Stimulated activated memory B cell treated with anti-CD40 and anti-IgM and Interleukin-4, amounts not matched to agents 10 μg/mL and 1 μg/mL and 100 μg/mL, for 72 hours (primary cell): ENCODE measurements at places on chromosomes 3 and 15.

DNA sequence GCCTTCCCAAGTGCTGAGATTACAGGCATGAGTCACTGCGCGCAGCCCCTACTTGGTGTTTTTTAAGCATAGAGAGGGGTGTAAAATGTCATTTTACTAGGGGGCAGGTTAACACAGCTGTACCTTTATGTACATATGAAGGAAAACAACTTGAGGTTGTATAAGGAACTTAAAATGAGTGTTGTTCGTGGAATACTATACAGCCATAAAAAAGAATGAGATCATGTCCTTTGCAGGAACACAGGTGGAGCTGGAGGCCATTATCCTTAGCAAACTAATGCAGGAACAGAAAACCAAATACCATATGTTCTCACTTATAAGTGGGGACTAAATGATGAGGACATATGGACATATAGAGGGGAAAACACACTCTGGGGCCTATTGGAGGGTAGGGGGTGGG is 256.2 kb upstream of the C2CD4B start:
- no peak for ATAC-seq

DNA sequence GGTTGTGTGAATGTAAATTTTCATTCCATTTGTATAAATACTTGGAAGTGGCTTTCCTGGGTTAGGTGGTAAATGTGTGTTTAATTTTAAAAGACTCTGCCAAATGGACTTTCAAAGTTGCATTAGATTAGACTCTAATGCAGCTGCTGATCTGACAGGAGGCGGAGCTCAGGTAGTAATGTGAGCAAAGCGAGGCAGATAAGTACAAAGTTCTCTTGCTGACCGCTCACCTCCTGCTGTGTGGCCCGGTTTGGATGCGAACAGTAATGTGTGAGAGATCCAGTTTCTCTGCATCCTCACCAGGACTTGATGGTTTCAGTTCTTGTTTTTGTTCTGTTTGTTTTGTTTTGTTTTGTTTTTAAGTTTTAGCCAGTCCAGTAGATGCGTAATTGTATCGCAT is 34.9 kb upstream of the GABRA5 start:
- no peak for ATAC-seq

GRCh38 chr3:101902041-101902440 is 52.7 kb downstream of the NFKBIZ start:
- peak; percentile 67 for ATAC-seq

DNA sequence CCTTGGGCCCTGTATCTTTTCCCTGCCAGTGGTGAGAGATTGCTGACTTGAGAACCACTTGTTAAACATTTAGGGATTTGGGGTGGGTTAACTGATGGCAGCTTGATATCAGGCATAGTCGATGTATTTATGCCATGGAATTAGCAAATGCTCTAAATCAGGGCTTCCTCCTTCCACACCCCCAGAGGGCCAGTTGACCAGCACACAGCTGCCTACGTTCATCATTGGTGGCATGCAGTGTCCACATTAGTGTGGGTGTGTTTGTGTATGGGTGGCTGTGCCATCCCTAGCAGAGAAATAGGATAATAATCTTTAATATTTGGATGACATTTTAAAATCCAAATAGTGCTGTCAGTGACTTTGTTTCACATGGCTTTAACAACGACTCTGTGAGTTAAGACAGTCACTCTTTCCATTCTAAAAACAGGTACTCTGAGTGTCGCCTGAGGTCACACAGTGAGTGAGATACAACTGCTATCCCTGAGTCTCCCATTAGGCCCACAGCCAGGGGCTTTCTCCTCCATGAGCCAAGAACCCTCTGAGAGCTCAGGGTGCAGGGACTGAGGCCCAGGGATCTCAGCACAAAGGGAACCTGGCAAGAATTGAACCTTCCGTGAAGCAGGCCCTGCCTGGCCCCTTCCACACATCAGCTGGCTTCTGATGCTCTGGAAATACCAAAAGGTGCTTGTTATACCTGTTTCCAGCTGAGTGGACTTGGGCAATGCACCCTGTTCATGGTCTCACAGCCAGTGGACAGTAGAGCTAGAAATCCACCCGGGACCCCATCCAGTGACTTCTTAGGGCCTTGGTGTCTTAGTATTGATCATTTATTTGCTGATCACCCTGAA is 4.3 kb upstream of the LTF start:
- no peak for ATAC-seq

DNA sequence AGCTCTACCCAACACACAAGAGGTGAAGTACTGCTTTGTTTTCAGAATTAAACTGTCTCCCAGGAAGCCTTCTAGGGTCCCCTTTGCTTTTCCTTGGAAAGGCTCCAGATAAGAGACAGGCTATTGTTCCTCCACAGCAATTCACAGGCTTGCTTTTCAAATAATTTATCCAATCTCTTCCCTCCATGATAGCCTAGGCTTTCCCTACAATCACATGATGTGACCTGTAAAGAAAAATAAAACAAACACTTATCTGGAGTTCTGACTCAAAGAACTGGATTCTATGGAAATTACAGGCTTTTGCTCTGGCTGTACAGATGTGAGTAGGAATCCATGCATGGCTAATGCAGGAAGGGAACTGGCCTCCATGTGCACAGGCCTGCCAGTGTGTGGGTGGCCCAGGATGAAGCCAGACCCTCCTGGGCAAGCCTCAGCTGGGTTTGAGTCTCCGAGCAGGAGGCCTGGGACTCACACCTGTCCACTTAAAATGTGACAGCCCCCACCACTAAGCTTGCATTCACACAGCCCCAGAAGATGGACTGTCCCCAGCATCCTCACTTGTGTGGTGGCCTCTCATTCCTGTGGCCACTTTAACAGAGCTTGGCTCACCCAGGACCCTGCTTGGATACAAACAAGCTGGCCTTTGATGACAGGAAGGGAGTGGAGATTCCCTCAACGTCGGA is 75.8 kb upstream of the LEKR1 start:
- no peak for ATAC-seq

- ATAC-seq: no peak
Measured at GRCh38 chr3:40189118-40189517, 120.4 kb upstream of the EIF1B start.

- no peak for ATAC-seq
Measured at GRCh38 chr3:191237047-191237882, 38.2 kb downstream of the OSTN start.

DNA sequence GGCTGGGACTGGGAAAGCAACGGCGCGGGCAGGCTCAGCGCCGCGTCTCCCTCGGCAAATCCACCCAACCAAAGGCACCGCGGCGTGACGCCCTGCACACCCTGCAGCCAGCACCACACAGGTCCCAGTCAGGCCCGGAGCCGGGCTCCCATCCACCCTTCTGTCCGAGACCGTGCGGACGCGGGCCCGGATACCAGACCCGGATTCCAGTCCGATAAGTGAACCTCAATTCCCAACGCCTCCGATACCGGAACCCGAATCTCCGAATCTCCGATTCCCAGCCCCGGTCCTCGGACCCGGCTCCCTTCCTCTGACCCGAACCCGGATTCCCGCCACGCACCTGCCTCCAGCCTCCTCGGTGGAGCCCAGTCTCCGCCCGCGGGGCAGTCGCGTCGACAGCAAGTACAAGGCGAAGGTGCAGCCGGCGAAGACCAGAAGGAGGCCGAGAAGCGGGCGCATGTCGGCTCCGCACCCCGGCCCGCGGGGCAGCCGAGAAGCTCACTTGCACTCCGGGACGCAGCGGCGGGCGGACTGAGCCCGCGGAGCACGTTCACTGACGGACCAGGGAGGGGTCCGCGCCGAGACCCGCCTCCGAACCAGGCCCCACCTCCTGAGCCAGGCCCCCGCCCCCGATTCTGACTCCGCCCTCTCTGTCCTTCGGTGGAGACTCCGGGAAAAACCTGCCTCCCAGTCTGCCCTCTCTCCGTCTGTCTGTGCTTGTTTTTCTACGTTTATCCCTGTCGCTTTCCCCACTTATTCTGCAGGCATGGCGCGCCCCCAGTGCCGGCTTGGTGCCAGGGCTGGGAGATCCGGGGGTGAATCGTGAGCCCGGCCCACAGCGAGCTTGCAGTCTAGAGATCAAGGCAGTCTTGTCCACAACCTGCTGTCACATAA is at the start of gene TMEM41A:
TSS of gene TMEM41A (minus strand) at position 533 of the 894 bp plus-strand sequence. CDS start at position 459, 74 bp downstream.
- peak; percentile 99 for ATAC-seq

DNA sequence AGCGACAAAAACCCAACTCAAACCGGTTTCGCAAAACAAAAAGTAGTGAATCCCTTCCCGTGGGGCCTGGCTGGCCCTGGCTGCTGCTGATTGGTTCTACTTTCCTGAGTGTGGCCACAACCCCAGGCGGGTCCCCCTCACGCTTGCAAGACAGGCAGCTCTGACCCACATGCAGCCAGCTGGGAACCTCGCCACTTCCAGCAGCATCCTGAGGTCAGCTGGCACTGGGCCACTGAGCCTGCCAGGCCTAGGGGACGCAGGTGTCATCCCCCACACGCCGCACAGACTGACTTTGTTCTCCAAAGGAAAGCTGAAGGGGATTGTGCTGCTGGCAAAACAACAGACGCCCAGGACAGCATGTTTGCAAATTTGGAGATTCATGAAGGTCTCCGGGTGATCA is 111.1 kb downstream of the TPRA1 start:
- ATAC-seq: no peak

DNA sequence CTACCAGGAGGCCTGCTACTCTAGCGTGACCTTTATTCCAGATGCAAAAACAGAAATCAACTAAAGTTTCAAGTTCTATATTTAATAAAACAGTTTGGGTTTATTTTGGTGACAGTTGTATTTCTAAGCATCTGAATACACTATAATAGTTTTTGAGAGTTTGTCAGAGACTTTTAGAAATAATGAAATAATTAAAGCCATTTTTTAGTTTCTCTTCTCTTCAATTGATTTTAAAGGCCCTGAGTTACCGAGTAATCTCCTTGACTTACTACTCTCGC is 523.4 kb downstream of the CADM2 start:
- ATAC-seq: no peak

DNA sequence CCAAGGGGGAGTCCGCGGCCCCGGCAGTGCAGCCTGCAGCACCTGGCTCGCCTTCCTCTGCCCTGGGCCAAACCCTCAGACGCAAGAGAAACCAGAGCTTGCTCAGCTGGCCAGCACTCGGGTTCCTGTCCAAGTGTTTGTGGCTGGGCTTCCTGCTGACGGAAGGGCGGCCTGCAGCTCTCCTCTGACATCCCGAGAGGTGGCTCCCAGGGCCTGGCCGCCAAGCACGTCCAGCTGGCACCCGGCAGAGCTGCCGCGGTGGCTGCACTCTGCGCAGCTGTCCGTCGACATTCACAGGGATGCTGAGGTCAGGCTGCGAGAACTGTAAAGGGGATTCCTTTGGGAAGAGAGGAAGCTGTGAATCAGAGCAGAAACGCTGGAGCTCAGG is 85.6 kb downstream of the CPN2 start:
- no peak for ATAC-seq

GRCh38 chr3:52830535-52831258 is at the start of gene ITIH4:
TSS of gene ITIH4 (minus strand) at chr3:52830672. CDS start at chr3:52830642, 30 bp downstream.
- no peak for ATAC-seq

DNA sequence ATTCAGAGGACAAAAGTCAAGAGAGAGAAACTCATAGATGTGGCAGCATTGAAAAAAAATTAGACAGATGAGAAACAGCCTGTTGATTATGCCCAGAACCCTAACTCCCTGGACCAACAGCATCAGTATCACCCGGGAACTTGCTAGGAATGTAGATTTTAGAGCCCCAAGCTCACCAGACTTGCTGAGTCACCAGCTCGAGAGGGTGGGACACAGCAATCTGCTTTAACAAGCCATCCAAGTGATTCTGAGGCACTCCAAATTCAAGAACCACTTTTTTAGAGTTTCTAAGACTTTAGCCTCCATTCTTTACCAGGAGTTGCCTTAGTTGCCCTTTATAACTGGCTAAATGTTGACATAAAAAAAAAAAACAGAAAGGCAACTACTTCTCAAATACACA is 70.9 kb downstream of the CGGBP1 start:
- ATAC-seq: no peak

DNA sequence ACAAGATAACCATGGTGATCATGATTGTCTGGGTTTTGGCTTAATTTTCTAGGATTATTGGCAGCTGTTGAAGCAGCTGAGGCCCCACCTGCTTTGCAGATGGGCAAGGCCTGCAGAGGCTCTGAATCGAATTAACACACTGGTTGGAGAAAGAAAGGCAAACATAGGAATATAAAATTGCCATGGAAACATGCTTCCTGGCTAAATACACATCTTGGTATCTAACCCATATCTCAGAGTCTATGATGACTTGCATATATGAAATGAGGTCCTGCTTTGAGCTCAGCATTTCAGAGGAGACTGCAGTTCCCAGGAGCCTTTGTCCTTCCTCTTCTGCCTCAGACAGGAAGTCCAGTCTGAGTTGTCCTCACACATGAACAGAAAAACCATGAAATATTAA is 24.3 kb upstream of the SV2B start:
- ATAC-seq: no peak

DNA sequence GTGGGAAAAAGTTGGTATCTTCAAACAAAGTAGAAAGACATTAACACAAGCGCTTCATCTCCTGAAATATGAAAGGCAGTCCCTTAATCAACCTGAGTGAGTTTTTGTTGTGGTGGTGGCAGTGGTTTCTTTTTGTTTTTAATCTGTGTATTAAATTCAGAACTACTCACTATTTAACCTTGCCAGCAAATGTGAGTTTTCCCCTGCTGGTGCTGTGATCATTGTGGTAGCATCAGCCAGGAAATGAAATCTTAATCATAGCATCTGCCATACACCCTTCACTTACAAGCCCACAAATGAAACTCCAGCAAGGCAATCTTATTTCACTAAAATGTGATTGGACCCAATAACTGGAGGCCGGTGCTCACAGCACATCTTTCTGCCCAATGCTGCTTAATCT is 229.7 kb downstream of the SHOX2 start:
- ATAC-seq: no peak

GRCh38 chr15:85709250-85709649 is 85.5 kb downstream of the KLHL25 start:
- no peak for ATAC-seq

GRCh38 chr3:44982817-44983216 is 6.8 kb downstream of the EXOSC7 start:
- ATAC-seq: no peak

DNA sequence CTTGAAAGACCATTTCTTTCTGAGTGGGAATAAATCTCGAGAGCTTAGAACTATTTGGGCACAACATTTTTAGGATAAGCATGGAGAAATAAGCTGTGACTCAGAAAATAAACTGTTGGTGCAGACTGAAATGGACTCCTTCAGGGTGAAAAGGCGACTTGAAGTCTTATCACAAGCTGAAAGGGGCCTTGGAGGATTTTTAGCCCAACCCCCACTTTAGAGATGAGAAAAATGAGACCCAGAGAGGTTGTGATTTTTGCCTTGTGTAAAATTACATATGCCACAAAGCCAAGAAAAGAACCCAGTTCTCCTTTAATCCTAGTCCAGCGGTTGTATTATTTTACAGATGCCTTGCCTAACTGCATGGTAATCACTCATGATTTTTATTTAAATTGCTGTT is 1.5 kb downstream of the ATP1B3 start:
- no peak for ATAC-seq

GRCh38 chr15:60061758-60062157 is 57.6 kb downstream of the FOXB1 start:
- no peak for ATAC-seq

GRCh38 chr3:23747841-23748240 is 57.9 kb upstream of the UBE2E1 start:
- ATAC-seq: no peak
